ENCODE measurements at places on chromosomes 1 and 21.

DNA sequence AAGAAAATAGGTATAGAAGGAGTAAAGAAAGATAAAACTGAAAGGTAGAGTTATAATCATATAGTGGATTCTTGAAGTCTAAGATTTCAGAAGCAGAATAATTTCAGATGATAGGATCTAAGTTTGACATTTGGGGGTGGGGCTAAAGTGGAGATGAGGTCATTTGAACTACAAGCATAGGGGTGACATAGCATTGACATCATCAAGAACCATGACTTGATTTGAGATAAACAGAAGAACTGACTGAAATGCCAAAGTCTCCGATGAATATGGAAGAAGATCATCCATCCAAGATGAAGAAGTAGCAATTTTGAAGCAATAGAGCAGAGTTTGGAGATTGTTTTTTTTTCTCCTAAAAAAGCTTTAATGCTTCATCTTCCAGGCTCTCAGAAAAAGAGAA lies 122.3 kb downstream of the MACF1 start:
- no peak for DNase-seq

DNA sequence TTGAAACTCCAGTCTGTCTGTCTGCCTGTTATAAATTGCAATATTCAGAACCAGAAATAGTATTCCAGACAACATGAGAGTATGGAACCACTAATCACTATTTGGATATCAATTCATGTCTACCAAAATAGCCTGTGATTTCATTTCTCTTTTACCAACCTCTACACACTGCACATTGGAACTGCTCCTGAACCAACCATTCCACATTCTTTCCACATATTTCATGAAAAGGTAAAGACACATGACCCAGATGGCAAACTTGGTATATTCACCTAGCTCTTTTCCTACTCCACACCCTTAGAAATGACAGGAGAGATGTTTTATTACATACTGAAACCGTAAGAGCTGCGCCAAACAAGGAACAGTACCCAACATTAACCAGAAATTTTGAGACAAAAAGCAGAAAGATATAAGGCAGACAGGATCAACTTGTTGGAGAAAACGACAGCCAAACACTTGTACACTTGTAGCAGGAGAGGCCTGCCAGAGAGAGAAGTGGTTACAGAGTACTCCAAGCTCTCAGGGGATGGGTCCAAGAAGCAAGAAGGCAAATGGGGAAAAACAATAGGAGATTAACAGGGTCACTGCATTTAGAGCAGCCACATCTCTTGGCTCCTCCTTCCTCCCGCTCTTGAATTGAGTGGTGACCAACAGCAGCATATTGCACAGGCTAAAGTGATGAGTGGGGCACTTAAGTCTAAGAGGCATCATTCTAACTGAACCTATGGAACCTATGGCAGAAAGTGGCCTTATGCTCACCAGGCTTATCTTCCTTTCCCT lies 148.7 kb downstream of the SETD4 start:
- no peak for DNase-seq

- no peak for DNase-seq
Observed at GRCh38 chr1:62946511-62946910, 162.6 kb downstream of the ATG4C start.

GRCh38 chr1:43511394-43511793 lies 19.3 kb upstream of the PTPRF start:
- no peak for DNase-seq

GRCh38 chr1:77313491-77313890 lies 31.7 kb downstream of the AK5 start:
- peak; percentile 10 for DNase-seq

- no peak for DNase-seq
Observed at GRCh38 chr1:3026581-3027391, 5.5 kb downstream of the ACTRT2 start.

- no peak for DNase-seq
Observed at GRCh38 chr21:41250519-41250918, 66.1 kb upstream of the FAM3B start.

GRCh38 chr1:171245458-171246064 lies 2.7 kb upstream of the FMO1 start:
- DNase-seq = no peak

DNA sequence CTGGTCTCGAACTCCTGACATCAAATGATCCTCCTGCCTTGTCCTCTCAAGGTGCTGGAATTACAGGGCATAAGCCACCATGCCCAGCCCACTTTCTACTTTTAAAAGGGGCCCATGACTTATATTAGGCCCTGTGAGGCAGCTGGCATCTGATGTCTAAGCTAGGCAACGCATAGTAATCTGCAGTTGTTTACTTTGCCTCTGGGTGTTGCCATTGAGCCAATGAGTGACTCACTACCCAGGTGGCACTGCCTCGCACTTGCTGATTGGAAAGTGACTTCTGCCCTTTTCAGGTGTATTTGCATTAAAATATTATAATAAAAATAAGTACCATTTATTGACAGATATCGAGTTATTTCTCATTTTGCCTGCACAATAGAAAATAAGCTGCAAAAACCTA lies 84.9 kb downstream of the KIF14 start:
- peak; percentile 9 for DNase-seq

DNA sequence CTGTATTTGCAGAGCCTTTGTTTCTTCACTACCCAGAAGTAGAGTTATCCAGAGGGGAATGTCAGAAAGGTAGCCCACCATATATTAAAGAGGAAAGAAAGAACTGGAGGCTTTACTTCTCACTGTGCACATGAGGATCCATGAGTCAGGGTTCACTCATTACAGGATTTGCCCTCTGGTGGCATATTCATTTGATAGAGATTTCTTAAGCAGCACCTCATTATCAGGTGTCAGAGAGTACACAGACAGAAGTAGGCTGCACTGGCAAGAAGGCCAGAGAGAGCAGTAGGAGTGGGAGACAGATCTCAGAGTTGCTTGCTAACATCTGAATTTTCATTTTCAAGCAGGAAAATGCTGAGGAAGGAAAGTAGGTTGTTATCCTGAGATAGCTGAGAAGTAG lies 123.8 kb downstream of the PIK3R3 start:
- DNase-seq = no peak

DNA sequence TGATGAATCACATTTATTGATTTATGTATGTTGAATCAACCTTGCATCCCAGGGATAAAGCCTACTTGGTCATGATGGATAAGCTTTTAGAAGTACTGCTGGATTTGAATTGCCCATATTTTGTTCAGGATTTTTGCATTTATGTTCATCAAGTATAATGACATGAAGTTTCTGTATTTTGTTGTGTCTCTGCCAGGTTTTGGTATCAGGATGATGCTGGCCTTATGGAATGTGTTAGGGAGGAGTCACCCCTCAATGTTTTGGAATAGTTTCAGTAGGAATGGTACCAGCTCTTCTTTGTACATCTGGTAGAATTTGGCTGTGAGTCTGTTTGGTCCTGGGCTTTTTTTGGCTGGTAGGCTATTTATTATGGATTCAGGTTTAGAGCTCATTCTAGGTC lies 1643.1 kb upstream of the B3GALT2 start:
- no peak for DNase-seq

DNA sequence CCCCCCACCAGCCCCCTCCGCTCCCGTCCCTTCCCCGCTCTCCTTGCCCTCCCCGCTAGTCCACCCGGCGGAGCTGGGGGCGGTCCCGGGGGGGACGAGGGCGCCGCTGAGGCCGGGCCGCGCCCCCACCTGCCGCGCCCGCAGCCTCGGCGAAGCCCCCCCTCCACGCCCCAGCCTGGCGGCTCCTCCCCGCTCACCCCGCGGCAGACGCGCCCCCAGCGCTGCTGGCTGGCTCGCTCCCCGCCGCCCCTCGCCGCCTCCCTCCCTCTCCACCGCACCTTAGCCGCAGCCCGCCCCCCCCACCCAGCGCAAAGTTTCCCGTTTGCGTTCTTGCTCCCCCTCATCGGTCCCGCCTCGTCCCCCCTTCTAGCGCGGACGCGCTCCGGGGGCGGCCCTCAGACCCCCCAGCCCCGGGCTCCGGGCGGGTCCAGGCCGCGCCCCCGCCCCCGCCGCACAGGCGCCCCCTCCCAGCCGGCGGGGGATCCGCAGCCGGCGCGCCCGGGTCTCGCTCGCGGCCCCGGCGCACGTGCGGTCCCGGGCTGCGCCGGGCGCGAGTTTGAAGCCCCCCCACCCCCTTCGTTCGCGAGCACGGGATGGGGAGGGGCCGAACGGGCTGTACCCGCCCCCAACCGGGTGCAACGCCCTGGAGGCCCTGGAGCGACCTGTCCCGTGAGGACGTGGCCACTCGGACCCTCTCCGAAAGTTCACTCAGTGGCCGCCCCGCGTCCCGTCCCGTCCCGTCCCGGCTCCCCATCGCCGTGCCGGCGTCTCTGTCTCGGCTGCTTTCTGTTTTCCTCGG lies 623 bp downstream of the PTPRF start:
- DNase-seq = no peak

GRCh38 chr1:110240476-110241210 lies 30.5 kb downstream of the KCNC4 start:
- DNase-seq = no peak

GRCh38 chr1:198672124-198672523 lies 33.3 kb downstream of the PTPRC start:
- DNase-seq = no peak

DNA sequence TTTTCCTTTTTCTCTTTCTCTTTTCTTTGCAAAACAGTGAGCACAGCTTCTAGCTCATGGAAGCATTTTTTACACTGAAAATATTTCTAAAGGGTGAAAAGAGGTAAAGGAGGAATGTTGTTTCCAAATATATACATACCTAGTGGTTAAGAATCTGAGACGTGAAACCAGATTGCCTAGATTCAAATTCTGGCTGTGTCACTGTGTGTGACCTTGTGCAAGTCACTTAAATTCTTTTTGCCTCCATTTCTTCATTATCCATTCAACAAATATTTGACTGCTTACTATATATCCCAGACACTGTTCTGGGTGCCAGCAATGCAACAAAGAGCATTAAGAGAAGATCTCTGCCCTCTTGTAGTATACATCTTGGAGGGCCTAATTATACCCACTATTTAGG lies 53.3 kb downstream of the ZFYVE9 start:
- no peak for DNase-seq

GRCh38 chr1:114551400-114551799 lies 30.0 kb downstream of the BCAS2 start:
- no peak for DNase-seq

- no peak for DNase-seq
Observed at GRCh38 chr1:147486876-147487656, 54.2 kb upstream of the BCL9 start.

DNA sequence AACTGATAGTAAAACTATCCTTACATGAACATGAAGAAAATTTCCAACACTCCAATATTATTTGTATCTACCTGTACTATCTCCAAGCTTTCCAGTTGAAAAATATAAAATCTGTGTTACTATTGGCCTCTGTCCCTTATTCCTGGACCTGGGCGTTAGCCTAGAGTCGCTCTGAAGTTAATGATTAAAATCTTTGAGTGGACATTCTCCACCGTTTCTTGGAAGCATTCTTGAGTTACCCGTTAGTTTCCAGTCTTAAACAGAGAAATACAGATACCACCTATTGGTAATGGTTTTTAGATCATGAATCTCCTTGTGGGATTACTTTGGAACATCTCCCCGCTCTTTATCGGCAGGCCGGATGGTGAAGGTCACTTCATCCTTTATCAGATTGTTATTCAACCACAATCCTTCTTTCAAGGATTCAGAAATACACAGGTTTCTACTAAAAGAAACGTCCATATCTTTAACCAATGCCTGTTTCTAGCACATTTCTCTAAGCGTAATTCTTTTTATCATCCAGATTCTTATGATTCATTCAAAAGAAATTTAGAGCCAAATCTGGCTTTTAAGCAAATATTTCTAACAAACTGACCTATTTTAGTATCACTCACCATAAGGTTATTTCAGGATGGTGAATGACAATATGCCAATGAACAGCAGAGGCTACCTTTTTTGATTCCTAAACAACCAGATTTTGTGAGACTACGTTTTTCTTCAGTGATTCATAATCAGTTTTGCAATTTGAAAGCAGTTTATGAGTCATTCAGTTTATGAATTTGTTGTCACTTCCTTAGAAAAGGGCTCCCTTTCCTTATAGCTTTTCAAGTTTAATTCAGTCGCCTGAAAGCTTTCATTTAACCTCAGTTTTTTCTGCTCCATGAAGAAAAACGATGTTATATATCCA lies 70.2 kb upstream of the ERRFI1 start:
- DNase-seq = no peak

- peak; percentile 14 for DNase-seq
Observed at GRCh38 chr1:207097871-207098324, 6.1 kb upstream of the C4BPA start.

DNA sequence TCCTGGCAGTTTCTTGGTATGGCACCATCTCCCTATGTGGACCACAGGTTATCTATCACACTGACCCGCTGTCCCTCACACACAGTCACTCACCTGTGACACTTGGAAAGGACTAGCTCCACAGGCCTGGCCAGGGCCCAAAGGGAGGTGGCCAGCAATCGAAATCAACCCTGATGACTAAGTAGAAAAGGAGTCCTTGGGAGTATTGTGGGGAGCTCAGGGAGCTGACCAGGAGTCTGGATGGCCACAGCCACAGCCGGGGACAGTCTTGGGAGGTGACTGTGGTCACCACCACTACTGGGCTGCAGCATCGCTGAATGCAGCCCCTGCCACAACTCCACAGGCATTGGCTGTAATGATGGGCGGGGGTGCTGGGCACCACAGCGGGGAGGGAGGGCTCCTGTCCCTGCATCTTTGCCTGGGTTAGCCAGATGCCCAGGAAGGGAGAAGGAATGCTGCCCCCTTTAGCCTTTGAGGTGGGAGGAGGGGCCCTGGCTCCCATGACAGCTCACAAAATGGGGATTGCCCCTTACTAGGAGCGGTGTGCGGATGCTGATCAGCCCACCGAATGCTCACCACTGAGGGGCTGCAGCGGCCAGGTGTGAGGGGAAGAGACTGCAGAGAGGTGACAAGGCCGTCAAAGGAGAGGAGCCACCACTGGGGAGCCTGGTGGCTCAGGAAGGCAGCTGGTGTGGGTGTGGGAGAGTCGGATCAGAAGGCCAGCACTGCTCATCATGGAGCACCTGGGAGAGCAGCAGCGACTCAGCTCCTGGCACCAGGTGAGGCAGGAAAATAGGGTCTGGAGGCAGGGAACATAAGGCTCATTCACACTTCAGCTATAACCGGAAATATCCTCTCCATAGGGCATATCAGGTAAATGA lies 61.3 kb downstream of the H3-3A start:
- DNase-seq = no peak

- no peak for DNase-seq
Observed at GRCh38 chr21:40160911-40161310, 293.7 kb downstream of the PCP4 start.

GRCh38 chr1:14508613-14509012 lies 89.9 kb upstream of the KAZN start:
- DNase-seq = no peak

DNA sequence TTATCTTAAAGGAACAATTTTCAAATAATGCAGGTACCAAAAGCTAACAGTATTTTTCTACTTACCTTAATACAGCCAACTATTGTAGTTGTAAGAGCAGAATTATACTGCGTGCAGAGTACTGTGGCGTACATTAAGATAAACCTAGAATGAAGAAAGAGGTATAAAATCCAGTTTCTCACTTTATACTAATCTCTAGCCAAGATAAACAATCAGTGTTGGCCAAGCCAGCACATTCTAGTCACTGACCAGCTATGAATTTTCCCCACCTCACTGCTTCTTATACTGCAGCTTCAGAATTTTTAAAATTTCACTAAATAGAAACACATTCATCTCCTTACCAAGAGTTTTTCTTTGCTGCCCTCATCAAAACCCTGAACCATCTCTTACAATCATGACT lies 33.6 kb downstream of the SLC35D1 start:
- no peak for DNase-seq
